ENCODE measurements at places on chromosomes 7 and 10. TPM values are rescaled to one million over a fixed set of nuclear protein-coding genes. Genes with fewer than 3 reads are reported as not detected.

The PDAP1 gene
- 34.7 TPM for total RNA-seq

DNA sequence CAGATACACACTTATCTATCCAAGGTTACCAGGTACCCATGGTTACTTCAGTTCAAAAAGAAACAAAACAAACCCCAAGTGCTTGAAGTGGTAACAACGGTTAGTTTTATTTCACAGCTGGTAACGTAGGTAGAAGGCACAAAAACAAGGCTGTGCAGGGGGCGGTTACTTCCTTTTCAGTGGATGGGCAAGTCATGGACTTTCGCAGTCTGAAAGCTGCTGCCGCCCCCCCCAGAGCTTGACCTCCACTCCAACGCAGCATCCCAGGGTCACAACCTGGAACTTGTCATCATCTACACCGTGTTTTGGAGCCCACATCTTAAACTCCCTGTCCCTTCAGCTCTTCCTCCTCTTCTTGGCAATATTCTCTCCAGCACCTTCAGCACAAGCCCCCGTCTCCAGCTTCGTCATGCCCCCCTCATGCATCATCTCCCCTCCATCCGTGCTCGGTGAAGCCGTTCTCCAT, 181.2 kb upstream of the ITGB1 start:
- H3K27ac ChIP-seq = no peak overlapping the region
- no peak overlapping the region for H3K4me3 ChIP-seq
- H3K27me3 ChIP-seq = no peaks in the 10 kb centered on the region
- H3K36me3 ChIP-seq = no peaks in the 10 kb centered on the region
- H3K4me1 ChIP-seq = peaks cover 27% of the 10 kb centered on the region
- no peak for DNase-seq

- H3K36me3 ChIP-seq = no peaks in the 10 kb centered on the region
- no peak for DNase-seq
- H3K4me1 ChIP-seq = no peaks in the 10 kb centered on the region
- no peak overlapping the region for H3K4me3 ChIP-seq
- H3K27ac ChIP-seq = no peak overlapping the region
- H3K27me3 ChIP-seq = peaks cover 3% of the 10 kb centered on the region
Observed at GRCh38 chr10:118913825-118914224, 115.7 kb upstream of the NANOS1 start.

DNA sequence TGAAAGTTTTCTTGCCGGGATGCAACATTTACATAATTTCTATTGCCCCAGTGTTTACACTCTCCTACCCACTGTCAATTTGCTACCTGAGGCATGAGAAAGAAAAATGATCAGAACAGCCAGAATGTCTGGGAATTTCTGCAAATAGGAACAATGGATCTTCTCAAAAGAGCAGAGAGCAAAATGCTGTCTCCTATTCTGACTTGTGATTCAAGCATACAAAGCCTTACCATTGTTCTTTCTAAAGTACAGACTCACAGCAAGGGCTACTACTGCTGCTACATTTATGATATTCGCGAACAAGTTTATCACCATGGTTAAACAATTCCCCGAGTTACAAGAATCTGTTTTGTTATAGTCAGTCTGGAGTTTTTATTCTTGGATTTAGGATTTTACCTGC, 329.9 kb upstream of the CELF2 start:
- H3K27ac ChIP-seq = no peak overlapping the region
- no peak overlapping the region for H3K4me3 ChIP-seq
- no peaks in the 10 kb centered on the region for H3K27me3 ChIP-seq
- H3K36me3 ChIP-seq = no peaks in the 10 kb centered on the region
- H3K4me1 ChIP-seq = no peaks in the 10 kb centered on the region

DNA sequence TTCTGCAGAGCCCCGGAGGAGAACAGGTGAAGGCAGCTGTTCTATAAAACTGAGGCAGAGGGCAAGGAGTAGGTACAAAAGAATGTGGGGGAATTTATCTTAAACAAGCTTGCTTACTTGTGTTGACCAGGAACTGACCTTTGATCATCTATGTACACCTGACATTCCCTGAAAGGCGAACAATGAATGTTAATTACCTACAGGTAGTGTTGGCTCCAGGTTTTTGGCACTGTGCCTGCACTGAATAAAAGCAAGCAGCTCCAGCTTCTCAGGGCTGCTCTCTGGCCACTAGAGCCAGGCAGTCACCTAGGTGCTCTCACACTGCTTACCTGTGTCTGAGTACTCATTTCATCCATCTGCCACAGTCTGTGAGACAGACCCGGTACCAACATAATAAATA, 87.0 kb downstream of the RAPGEF5 start:
- H3K36me3 ChIP-seq = no peaks in the 10 kb centered on the region
- DNase-seq = no peak
- no peak overlapping the region for H3K4me3 ChIP-seq
- H3K27ac ChIP-seq = no peak overlapping the region
- H3K27me3 ChIP-seq = no peaks in the 10 kb centered on the region
- no peaks in the 10 kb centered on the region for H3K4me1 ChIP-seq

DNA sequence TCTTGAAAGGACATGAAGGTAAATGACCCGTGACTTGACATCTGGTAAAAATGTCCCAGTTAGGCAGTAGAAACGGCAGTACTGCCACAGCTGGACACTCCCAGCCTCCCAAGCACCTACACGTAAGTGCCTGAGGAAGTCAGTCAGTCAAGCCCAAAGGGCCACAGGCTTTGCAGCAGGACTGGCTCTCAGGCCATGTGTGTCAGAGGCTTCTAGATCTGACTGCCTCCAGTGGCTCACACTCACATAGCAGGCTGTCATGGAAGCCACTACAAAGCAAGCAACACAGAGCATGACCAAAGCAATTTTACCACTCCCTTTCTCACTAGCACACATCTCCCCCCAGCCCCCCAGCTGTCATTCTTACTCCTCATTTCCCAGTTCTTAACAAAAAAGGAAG, 17.8 kb upstream of the CCNJ start:
- no peak for DNase-seq
- H3K4me3 ChIP-seq = no peak overlapping the region
- H3K4me1 ChIP-seq = no peaks in the 10 kb centered on the region
- H3K27me3 ChIP-seq = no peaks in the 10 kb centered on the region

GRCh38 chr10:79411546-79412495, 33.6 kb downstream of the ZCCHC24 start:
- H3K27me3 ChIP-seq = no peaks in the 10 kb centered on the region
- H3K4me3 ChIP-seq = no peak overlapping the region
- H3K4me1 ChIP-seq = peaks cover 39% of the 10 kb centered on the region
- H3K36me3 ChIP-seq = peaks cover 20% of the 10 kb centered on the region
- no peak overlapping the region for H3K27ac ChIP-seq

DNA sequence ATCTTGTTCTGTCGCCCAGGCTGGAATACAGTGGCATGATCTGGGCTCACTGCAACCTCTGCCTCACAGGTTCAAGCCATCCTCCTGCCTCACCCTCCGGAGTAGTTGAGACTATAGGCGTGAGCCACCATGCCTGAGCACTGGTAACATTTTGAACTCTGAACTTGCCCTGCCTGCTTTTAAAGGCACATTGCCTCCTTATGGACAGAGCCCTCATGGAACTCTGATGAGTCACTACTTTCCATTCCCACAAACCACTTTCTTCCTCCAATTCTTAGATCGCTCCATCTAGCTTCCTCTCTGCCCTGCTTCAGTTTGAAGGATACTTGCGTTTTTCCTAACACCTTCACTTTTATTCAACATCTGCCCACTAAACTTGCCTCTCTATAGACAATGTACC, 38.1 kb downstream of the PRPS1L1 start:
- H3K4me1 ChIP-seq = peaks cover 6% of the 10 kb centered on the region
- DNase-seq = peak; percentile 17
- H3K27me3 ChIP-seq = no peaks in the 10 kb centered on the region
- H3K27ac ChIP-seq = no peak overlapping the region

DNA sequence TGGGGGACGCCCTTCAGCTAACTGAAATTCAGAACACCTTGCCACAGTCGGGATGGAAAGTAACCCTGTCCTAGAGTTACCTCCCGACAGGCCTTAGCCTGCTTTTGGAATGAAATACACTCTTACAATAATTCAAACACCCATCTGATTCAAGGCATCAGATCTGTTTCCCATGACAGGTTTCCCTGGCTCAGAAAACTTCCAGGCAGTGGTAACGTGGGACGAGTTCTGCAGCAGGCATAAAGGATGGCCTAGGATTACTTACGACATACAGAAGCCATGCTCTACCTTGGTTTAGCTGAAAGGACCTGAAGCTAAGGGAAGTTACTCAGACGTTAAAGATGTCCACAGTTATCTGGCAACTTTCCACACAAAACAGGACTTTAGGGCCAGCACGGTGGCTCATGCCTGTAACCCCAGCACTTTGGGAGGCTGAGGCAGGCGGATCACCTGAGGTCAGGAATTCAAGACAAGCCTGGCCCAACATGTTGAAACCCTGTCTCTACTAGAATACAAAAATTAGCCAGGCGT, 5.0 kb downstream of the PAXIP1 start:
- no peaks in the 10 kb centered on the region for H3K4me1 ChIP-seq
- DNase-seq = no peak
- H3K4me3 ChIP-seq = no peak overlapping the region

GRCh38 chr7:119175911-119176627, 951.6 kb downstream of the ANKRD7 start:
- H3K27ac ChIP-seq = no peak overlapping the region
- no peaks in the 10 kb centered on the region for H3K4me1 ChIP-seq

GRCh38 chr10:60932756-60933155, 11.2 kb downstream of the RHOBTB1 start:
- H3K4me3 ChIP-seq = no peak overlapping the region
- H3K36me3 ChIP-seq = no peaks in the 10 kb centered on the region
- no peaks in the 10 kb centered on the region for H3K4me1 ChIP-seq
- no peak for DNase-seq
- H3K27me3 ChIP-seq = no peaks in the 10 kb centered on the region
- no peak overlapping the region for H3K27ac ChIP-seq

DNA sequence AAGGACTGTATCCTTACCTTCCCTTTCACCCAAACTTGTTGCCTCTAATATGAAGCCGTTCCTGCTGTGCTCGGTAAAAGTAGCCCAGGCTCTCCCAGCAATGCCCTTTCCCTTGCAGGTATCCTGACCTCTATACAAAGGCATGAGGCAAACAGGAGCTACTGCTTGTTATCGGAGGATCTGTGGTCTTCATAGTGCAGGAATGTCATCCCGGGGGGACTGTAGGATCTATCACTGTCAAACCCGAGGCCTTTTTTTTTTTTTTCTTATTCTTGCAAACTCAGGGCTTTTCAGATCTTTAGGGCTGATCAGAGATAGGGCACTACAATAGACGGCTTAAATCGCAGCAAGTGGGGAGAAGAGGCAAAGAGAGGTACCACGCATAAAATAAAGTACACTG, 1206.6 kb downstream of the TYW1 start:
- H3K27me3 ChIP-seq = no peaks in the 10 kb centered on the region
- no peak overlapping the region for H3K27ac ChIP-seq
- DNase-seq = no peak
- no peaks in the 10 kb centered on the region for H3K4me1 ChIP-seq
- no peaks in the 10 kb centered on the region for H3K36me3 ChIP-seq

- H3K27ac ChIP-seq = no peak within 1 kb of the TSS
- peak; percentile 25 for DNase-seq
Observed at GRCh38 chr7:151167197-151167961, at the start of gene GBX1. GBX1 (minus strand) TSS chr7:151167694; CDS start chr7:151167548, 146 bp downstream.

DNA sequence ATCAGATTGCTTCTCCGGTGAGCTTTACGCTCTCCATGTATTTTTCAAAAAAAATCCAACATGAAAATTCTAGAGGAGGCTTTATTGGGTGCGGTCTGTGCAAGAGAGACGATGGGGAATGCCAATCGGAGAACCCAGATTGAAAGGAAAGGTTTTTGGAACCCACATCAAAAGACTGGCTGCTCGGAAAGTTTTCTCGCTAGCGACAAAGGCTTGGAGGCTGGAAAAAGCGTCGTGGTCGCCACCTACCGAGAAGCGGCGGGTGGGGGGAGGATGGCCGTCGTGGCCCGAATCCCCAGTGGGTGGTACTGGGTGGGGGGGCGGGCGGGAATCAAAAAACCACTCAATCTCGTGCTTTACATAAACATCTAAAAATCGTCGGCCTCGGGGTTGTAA, 1.1 kb upstream of the GTF2I start:
- DNase-seq = peak; percentile 35
- H3K4me3 ChIP-seq = peak overlapping the region; percentile 71
- H3K27me3 ChIP-seq = no peaks in the 10 kb centered on the region
- no peaks in the 10 kb centered on the region for H3K36me3 ChIP-seq

GRCh38 chr10:69392481-69393000, 24.2 kb downstream of the TACR2 start:
- H3K4me1 ChIP-seq = peaks cover 2% of the 10 kb centered on the region
- H3K27ac ChIP-seq = no peak overlapping the region
- peak; percentile 59 for DNase-seq
- H3K4me3 ChIP-seq = no peak overlapping the region
- H3K27me3 ChIP-seq = no peaks in the 10 kb centered on the region
- peaks cover 9% of the 10 kb centered on the region for H3K36me3 ChIP-seq

DNA sequence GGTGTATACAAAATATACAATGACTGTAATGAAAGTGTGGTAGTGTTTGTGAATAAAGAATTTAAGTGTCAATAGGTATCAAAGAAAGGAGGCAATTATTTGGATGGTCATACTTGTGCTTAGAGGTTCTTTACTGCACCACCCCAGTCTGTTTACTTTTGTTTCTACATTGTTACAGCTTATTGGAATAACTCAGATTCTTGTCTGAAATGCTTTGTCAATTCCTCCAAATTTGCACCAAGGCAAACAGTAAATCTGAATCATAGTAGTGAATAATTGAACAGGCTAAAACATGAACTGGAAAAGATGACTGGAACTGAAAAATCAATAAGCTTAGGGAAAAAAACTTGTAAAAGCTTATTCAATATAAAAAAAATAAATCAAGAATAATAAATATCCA, 319.2 kb downstream of the EXOC4 start:
- no peak overlapping the region for H3K4me3 ChIP-seq
- H3K36me3 ChIP-seq = no peaks in the 10 kb centered on the region
- H3K27me3 ChIP-seq = no peaks in the 10 kb centered on the region
- no peaks in the 10 kb centered on the region for H3K4me1 ChIP-seq
- no peak for DNase-seq

- H3K36me3 ChIP-seq = no peaks in the 10 kb centered on the region
- no peaks in the 10 kb centered on the region for H3K27me3 ChIP-seq
Observed at GRCh38 chr10:28788762-28789161, 111.4 kb downstream of the BAMBI start.

DNA sequence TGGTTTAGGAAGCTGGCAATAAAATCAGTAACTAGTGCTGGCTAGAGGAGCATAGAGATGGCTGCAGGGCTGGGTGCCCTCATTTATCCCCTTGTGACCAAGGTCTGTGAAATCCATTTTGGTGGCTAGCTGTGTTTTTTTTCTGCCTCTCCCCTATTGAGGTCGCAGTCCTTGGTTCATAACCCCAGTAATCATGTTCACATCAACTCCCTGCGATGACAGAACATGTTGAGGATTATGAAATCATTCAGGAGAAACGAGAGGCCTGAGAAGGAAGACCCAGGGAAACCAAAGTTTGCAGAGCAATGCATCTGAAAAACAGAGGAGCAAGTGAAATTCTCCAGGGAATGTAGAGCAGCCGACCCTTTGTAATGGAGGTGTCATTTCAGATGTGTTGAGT, 126.9 kb downstream of the TACC2 start:
- no peak for DNase-seq
- H3K4me3 ChIP-seq = no peak overlapping the region
- H3K27ac ChIP-seq = peak overlapping the region; percentile 9
- H3K4me1 ChIP-seq = peaks cover 16% of the 10 kb centered on the region
- no peaks in the 10 kb centered on the region for H3K27me3 ChIP-seq
- H3K36me3 ChIP-seq = no peaks in the 10 kb centered on the region

The AQP1 gene
- total RNA-seq = 44.6 TPM

All from fibroblast of lung (primary cell).